Lung (tissue), 17 donors: ENCODE measurements at places on chromosomes 11 and 22. TPM values are rescaled to one million over a fixed set of nuclear protein-coding genes. Genes with fewer than 3 reads are reported as not detected.

AGBL2 gene
- 11.0 TPM for total RNA-seq

CHRM1 gene
- total RNA-seq: 1.1 TPM

GPR83 gene
- total RNA-seq: not detected

DEPDC7 gene
- 6.1 TPM for total RNA-seq

TSPAN18 gene
- total RNA-seq: 18.3 TPM

PES1 gene
- 76.5 TPM for total RNA-seq

C11orf87 gene
- total RNA-seq: 0.09 TPM

PKDREJ gene
- 0.03 TPM for total RNA-seq

OR52E8 gene
- total RNA-seq: 0.18 TPM

PRRG4 gene
- total RNA-seq: 6.3 TPM

SCGB2A2 gene
- total RNA-seq: not detected

TSKU gene
- 12.6 TPM for total RNA-seq

MS4A12 gene
- not detected for total RNA-seq

AMBRA1 gene
- 34.5 TPM for total RNA-seq

ASPHD2 gene
- total RNA-seq: 1.4 TPM
